Right hindlimb (tissue), 1 donor: ENCODE measurements at places on chromosomes 12 and 14.
A peak's percentile ranks its signal among the peaks of the same experiment; 100 is the strongest.

DNA sequence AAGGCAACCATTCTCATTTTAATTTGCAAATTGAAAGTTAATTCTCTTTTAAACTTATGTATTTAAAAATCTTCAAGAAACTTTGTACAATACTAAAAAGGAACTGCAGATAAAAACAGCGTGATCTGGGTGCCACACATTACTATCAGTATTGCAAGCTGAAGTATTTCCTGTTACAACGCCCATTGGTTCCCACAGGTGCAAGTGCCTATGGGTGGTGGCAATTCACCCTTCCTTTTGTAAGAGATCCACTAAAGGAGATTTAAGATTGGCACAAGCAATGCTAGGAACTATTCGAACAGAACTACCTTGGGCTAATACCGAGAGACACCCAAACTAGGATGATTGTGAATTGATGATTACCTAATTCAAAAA lies 13.2 kb downstream of the TAOK3 start:
- no peak for DNase-seq

DNA sequence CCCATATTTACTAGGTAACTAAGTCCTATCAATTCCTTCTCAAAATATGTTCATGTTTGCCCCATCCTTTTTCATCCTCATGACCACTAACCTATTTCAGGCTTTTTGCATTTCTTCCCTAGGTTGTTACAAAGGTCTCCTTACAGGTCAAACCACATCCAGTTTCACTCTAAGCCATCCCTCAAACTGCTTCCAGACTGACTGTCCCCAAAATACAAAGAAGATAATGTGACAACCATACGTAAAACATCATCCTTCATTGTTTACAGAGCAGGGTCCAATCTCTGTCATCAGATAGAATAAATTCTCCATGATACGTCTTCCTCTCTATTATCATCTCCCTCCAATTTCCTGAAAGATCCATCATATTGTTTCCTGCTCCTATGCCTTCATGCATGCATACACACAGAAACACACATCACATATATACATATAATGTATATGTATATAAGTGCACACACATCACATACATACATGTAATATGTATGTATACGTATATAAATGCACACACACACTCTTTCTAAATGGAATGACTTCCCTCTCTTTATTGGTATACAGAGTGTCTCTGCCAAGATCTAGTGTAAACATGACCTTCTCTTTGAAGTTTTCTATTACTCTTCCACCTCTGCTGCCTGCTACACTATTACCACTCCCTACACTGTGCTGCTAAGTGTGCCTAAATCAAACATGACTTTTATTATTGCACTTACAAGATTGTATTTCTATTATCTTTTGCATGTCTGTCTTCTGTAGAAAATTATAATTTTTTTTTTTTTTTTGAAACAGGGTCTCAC lies 30.7 kb upstream of the EPS8 start:
- no peak for DNase-seq

DNA sequence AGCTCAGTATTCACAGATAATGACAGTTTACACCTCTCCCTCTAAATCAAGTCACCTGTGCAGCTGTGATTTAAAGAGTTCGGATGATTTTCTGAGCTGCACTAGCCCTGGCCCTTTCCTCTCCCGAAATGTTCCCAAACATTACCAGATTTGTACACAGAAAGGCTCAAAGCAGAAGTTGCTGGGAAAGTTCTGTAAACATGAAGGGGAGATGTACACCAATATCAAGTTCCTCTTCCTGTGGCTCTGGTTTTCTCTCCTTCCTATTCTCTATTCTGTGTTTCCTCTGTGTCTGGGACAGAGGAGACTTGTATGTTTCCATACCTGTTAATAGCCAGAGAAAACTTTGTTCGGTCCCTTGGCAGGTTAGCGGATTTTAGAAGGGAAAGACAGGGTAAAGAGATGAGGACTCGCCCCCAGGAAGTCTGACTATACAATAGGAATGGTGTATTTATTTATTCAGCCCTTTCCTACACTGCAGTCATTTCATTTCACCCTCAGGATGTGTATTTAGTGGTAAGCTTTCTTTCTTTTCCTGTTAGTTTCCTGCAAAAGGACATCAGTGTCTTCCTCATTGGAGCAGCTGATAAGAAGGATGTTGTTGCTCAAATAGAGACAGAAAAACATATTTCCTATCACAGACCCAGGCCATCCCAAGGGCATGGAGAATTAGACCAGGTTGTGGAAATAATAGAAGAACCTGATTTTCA lies 7.6 kb upstream of the NUMB start:
- DNase-seq = no peak

GRCh38 chr12:42130672-42131402 lies 13.8 kb downstream of the GXYLT1 start:
- no peak for DNase-seq

DNA sequence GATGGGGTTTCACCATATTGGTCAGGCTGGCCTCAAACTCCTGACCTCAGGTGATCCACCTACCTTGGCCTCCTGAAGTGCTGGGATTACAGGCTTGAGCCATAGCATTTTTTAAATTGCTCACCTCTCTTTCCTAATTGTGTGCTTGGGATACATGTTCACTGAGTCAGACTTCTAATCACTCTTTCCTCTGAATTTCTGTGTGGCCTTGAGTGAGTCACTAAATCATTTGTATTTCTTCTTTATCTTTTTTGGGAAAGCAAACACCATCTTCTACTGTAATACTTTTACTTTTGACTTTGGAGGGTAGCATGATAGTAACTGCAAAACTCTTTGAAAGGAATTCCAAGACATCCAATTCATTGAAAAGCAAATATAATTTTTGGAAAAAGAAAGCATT lies 60.8 kb downstream of the FLRT2 start:
- no peak for DNase-seq

GRCh38 chr12:885701-886100 lies 63.8 kb downstream of the RAD52 start:
- DNase-seq = no peak

DNA sequence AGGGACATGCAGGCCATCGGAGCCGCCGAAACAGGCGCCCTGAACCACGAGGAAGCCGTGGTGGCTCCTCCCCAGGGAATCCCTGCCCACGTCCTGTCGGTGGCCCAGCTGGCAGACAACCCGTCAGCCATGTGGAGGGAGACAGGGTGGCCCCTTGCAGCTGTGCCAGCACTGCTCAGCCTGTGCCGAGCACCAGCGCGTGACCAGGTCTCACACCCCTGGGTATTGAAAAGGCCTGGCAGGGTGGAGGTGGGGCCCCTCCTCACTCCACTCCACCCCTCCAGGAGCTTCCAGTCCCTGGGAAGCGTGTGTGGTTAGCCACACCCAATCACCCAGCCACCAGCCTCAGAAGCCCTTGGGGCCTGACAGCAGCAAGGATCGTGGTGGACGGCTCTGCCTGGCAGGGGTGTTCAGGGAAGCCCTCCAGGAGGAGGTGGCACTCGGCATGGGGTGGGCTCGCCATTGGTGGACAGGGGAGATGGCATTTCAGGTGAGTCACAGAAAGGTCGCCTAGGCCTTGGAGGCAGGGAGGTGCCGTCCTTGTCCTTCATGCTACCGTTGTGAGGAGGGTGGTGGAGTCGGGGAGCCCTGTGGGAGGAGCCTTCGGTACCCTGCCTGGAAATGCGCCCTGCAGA lies 12.3 kb upstream of the DLK1 start:
- peak; percentile 51 for DNase-seq

DNA sequence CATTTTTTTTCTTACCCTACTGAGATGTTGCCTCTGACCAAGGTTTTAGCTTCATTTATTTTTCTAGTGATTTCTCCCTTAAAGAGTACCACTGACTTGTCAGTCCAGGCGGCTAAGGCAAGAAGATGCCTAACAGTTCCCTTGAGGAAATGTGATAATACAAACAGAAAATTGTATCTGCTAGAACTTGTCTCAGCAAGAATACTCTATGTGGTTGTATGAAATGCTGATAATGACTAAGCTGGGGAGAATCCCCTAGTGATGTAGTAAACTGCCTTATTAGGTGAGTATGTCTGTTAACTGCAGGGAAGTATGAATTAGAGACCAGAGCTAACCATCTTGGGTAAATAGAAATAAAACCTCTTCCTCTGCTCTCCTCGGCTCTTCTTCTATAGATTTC lies 6.7 kb downstream of the C12orf54 start:
- DNase-seq = no peak

GRCh38 chr12:102350070-102350469 lies 130.3 kb downstream of the IGF1 start:
- no peak for DNase-seq

DNA sequence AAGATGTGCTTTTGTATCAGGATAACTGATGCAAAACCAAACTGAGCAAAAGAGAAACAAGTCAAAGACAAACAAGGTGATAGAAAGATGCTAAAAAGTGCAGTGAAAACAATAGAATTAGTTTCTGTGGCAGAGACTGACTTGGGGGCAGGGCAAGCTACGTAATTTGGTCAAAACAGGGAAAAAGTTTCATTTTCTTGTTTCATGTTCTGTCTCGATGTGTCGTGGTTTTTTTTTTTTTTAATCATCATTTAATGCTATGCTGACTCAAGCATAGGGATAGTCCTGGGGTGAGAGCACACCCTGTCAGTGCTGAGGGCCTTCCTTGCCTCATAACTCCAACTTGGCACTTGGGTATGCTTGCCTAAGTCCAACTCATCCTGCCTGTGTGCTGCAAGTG lies 144.1 kb upstream of the PTPRQ start:
- no peak for DNase-seq
